ENCODE measurements at places on chromosomes 7 and 10.

GRCh38 chr10:112182784-112183328 lies 709 bp downstream of the GPAM start:
- DNase-seq = no peak

DNA sequence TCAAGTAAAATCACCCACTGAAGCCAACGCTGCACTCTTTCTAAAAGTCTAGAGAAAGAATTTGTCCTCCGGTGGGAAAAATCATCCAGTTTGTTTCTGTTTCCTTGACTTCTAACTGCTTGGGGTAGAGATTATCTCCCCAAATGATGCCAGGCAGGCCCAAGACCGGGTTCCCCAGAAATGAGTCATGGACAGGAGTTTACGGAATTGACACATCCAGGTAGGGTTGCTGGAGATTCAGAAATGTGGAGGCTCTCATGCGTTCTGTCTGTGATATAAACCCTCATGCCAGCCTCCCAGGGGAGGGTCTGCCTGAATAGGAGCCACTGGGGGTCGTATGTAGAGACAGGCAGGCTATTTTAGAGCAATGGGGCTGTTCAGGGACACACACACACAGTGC lies 230.9 kb downstream of the TCERG1L start:
- DNase-seq = no peak

GRCh38 chr10:30456266-30456665 lies 22.3 kb downstream of the MAP3K8 start:
- DNase-seq = no peak

DNA sequence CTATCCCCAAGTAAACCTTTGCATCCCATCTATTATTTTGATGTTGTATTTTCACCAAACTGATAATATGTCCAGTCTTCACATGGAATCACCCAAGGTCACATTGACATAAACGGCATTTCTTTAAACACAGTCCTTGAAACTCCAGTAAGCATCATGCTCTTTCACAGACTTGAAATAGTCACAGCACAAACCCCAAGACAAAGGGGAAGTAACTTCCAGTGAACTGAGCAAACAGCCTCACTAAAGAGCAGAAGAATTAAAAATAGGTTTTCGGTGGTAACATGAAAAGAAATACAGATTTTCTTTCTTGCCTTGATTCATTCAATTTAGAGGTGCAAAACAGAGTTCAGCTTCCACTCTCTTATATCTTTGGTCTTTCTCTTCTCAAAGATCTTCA lies 253.7 kb downstream of the SFMBT2 start:
- no peak for DNase-seq

DNA sequence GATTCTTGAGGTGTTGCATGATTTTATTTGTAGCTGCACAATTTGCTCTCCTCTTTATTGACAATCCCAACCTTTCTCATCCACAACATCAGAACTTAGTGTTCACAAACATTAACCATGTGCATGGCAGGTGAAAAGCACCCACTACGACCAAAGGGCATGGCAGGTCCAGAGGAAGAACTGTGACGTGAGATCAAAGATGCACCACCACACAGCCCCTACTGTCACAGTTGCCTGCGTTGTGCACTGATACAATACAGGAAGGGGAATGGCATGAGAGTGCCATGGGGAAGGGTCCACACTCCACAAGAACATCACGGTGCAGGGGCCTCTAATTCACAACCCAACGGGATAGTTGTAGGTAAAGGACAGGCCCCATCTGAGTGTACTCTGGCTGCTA lies 217.1 kb upstream of the PFKP start:
- DNase-seq = no peak

DNA sequence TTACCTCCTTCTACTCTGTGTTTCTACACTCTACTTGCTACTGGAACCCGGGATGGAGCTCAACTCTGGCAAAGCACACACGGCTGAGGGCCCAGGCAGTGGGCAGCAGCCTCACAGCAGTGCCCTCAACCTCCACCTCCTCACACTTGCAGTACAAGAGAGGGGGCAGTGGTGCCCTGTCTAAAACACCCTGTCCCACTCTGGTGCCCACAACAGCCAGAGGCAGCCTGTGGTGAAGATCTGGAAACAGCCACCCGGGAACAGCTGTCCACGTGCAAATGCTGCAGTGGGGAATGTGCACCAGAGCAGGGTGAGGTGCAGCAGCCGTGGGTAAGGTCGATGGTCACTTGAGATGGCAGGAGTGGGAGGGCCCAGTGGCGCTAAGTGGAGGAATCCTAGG lies 13.7 kb downstream of the MAT1A start:
- no peak for DNase-seq

GRCh38 chr7:108307595-108307994 lies 148.6 kb downstream of the NRCAM start:
- DNase-seq = no peak

DNA sequence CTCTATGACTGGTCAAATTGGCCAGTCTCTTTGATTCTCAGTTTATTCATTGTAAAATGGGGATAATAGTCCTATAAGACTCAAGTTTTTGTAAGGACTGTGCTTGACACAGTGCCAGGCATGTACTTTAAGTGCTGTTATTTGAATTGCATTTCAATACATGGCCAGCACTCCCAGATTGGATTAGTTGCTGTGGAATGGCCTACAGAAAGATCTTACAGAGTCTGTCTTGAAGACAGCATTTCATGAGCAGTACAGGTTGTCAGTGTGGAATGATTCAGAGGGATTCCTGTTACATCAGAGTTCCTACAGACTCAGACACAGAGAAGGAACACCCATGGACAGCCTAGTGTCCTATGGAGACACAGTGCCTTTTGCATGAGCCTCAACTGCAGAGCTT lies 238.1 kb upstream of the BMPER start:
- DNase-seq = no peak

GRCh38 chr10:120883071-120883470 lies 31.9 kb downstream of the WDR11 start:
- DNase-seq = no peak

DNA sequence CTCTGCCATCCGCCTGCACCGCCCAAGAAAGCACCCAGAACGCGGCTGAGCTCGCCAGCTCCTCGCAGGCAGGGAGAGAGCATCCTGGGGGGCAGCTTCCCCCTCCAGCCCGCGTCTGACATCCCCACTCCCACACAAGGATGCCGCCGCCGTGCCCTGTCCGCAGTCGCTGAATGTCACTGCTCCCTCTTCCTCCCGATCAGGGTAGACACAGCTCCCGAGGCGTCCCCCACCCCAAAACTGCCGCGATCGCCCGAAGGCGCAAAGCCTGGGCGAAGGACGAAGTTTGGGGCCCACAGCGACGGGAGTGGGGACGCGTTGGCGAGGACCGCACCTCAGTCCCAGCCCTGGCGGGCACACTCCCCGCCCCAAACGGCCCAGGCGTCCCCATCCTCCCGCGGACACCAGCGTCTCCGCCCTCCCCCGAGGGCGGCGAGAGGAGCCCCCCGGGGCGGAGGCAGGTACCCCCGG lies 1.5 kb upstream of the KAT6B start:
- peak; percentile 20 for DNase-seq

DNA sequence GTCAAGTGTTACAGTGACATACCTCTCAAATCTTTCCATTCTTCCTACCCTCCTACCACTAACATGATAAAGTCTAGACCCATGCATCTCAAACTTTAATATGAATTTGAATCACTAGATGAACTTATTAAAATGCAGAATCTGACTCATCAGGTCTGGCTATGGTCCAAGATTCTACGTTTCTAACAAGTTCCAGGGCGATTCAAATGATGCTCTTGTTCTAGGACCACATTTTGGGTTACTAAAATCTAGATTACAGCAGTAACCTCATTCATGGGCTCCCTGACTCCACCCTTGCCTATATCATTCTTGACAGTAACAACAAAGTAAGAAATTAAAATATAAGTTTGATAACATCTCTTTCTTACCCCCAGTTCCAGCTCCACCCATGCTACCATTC lies 124.8 kb upstream of the LSM8 start:
- no peak for DNase-seq

All from stimulated activated CD8-positive, alpha-beta memory T cell treated with anti-CD3 and anti-CD28 coated beads, Interleukin-2, amount 100 ng/mL, for 1 hour (primary cell).